Gastroesophageal sphincter (tissue), 4 donors: ENCODE measurements at places on chromosomes 11 and 22.
A peak's percentile ranks its signal among the peaks of the same experiment; 100 is the strongest.

DNA sequence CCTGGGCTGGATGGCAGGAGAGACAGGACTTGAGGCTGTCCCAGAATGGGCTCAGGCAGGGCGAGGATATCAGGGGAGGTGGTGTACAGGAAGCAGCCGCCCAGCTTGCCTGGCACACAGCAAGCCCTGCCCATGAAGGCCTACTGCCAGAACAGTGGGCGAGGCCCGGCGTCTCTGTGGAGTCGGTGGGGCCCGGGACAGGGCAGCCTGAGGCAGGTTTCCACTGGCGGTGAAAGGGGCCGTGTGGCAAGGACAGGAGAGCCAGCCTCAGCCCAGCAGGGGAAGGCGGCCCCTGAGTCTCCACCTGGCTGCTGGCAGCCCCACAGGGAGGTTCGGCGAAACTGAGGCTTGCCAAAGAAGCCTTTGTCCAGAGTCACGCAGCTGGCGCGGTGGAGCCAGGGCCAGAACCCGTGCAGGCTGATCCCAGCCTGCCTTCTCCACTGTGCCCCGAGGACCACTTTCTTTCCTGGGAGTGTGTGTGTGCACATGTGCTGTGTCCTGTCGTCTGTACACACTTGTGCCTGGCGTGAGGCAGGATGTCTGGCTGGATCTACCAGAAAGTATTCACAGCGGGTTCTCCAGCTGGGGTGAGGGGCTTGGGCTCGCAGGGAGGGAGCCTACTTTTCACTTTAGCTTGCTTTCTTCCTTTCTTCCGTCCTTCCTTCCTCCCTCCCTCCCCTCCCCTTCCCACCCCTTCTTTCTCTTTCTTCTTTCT, 1.2 kb downstream of the TSPO start:
- ATAC-seq: peak; percentile 70

DNA sequence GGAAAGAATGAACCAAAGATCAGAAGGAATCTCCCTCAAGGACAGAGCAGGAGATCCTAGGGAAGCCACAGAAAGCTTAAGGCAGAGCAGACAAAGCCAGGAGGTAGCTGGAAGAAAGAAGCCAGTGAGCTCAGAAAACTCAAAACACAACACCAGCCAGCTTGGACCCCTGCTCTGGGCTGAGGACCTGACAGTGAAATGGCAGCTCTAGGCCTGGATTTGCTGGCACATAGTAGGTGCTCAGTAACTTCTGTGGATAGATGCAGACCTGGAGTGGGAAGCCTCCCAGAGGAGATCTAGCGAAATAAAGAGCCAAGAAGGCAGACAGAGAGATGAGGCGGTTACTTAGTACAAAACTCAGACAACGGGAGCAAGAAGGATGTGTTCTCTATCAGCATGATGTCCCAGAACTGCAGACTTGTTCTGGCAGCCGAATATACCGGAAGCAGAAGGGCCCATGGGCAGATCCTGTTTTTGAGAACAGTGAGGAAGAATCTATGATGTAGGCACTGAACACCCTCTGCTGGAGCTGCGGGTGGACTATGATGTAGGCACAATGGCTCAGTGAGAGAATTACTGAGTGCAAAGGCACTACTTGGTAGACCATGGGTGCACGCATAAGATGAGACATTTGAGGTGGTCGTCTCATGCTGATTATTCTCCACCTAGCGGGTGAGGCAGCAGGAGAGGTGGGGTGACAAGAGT, 4.8 kb downstream of the ROBO4 start:
- ATAC-seq: peak; percentile 24

- no peak for ATAC-seq
Measured at GRCh38 chr22:49697047-49697446, 130.6 kb downstream of the BRD1 start.

DNA sequence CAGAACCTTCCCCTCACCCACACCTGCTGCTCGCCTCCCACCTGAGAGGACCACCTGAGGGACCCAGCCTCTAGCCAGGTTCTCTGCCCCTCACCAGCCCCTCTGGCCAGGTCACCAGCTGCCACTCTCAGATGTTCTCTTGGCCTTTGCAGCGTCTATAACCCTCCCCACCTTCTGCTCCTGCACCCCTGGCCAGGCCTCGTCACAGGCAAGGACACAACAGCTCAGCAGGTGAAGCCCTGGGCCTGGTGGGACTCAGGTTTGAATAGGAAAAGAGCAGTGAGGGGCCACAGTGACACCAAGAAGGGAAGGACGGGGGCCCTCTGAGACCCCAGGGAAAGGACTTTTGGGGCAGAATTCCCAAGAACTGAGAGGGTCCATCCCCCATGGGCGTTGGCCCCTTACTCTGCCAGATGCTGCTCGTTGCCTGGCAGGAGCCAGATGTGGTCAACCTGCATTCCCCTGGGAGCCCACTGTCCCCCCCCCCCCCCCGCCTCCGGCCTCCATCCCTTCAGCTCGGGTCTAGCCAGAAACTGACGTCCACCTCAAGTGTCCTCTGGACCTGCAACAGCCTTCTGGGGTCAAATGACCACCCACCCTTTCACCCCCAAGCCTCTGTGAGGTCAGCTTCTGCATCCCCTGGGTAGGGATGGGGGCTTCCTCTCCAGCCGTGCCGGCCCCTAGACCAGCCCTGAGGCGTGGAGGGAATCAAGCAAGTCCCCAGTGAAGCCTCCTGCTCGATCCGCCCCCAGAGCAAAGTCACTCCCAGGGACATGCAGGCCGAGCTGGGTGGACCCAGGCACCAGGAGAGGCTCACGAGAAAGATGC, 28.7 kb downstream of the SBF1 start:
- no peak for ATAC-seq

GRCh38 chr11:22555881-22556280, 69.7 kb downstream of the FANCF start:
- ATAC-seq: no peak

GRCh38 chr11:85725510-85726258, 39.7 kb upstream of the CCDC89 start:
- no peak for ATAC-seq

- ATAC-seq: no peak
Measured at GRCh38 chr11:9273376-9274336, 8.5 kb upstream of the DENND5A start.

- ATAC-seq: no peak
Measured at GRCh38 chr11:94821439-94821838, 53.3 kb downstream of the AMOTL1 start.

DNA sequence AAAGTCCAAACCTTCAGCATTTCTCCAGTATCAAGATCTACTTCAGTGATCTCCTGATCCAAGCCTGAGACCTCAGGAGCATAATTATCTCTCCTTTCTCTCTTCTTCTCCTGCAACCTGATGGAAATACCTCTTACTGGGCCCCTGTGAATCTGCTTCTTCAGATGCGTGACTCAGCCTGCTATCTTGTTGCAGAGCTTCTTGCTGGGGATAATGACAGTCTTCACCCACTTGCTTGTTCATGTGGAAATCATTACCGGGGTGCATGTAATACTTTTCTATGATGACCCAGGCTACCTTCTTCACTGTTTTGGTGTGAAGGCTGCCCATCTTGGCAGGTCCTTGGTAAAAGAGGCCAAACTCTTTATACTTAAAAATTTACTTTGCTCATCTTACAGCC, 140.0 kb upstream of the POU2AF2 start:
- ATAC-seq: no peak

DNA sequence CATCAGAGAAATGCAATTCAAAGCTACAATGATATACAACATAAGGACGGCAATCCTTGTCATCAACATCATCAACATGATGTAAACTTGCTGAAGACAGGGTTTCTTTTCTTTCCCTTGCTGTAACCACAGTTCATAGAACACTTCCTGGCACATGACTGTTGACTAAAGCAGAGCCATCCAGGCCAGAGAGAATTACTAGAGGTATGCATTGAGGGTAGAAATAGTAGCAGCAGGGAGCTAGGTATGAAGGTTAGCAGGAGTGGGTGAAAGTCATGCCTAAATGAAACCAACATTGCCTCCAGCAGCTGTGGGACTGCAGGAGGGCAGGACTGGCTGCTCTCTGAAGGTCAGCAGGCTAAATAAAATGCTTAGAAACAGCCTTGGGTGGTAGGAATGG, 103.7 kb downstream of the LRRC32 start:
- ATAC-seq: no peak
